Stimulated activated CD8-positive, alpha-beta memory T cell treated with anti-CD3 and anti-CD28 coated beads, Interleukin-7, amount 100 ng/mL, for 1 hour (primary cell): ENCODE measurements at places on chromosomes 16 and 17.

GRCh38 chr16:5010576-5011329, 23.0 kb downstream of the NAGPA start:
- no peak for DNase-seq

DNA sequence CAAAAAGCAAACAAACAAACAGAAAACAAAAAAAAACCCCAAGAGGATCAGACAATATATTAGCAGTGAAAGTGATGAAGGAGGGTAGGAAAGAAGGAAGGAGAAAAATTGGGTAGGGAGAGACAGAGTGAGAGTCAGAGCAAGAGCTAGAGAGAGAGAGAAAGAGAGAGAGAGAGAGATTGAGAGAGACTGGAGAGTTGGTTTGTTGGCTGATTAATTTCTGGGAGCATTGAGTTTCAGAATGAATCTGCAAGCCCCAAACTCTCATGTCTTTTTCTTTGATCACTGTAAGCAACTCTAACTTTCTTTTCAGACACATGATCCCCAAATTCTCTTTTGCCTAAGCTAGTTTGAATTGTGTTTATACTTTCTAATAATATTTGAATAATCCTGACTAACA, 388.1 kb downstream of the SHISA9 start:
- DNase-seq, result no peak

DNA sequence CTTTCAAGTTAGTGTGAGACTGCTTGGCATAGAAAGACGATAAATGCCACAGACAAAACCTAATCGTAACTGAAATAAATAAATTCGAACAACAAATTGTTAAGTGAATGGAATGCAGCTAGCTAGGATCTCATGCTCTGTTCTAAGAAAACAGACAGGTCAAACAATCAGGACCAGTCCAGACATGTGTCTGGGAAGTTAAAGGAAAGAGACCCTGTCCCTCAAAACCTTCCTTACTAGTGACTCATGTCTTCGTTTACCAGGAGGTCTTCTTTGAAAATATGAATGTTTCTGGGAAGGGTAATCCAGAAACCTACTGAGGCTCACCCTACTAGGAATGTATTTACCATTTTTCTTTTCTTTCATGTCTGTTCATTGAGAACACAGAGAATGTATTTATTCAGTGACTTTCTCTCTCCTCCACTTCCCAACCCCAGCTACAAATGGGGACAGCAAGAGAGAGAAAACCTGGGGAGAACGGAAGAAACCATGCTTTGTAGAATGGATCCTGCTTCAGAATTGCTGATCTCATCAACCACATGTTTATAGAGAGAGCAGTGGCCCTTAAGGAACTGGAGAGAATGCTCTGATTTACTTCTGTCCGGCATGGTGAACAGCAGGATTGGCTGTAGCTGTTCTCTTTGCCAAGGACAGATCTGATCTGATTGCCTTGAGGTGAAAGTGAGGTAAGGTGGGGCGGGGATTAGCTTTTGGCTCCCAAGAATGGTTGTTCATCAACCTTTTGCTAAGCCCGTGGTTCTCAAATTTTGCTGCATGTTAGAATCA, 39.4 kb upstream of the DHX8 start:
- no peak for DNase-seq

DNA sequence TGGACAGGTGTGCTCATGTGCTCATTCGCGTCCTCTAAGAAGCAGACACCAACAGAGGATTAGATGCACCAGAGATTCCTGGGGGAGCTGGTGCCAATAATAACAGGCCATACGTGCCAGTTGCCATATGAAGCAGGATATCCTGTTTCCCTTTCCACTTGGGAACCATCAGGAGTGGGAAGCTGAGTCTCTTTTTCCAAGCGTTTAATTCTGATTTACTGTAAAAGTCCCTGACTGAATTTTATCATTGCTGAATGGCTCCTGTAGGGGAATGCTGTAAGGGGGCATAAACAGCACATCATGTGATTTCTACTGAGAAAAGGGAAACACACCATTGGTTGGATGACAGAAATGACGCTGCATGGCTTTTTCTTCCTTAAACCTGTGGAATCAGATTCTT, 113.3 kb downstream of the IRF8 start:
- no peak for DNase-seq

DNA sequence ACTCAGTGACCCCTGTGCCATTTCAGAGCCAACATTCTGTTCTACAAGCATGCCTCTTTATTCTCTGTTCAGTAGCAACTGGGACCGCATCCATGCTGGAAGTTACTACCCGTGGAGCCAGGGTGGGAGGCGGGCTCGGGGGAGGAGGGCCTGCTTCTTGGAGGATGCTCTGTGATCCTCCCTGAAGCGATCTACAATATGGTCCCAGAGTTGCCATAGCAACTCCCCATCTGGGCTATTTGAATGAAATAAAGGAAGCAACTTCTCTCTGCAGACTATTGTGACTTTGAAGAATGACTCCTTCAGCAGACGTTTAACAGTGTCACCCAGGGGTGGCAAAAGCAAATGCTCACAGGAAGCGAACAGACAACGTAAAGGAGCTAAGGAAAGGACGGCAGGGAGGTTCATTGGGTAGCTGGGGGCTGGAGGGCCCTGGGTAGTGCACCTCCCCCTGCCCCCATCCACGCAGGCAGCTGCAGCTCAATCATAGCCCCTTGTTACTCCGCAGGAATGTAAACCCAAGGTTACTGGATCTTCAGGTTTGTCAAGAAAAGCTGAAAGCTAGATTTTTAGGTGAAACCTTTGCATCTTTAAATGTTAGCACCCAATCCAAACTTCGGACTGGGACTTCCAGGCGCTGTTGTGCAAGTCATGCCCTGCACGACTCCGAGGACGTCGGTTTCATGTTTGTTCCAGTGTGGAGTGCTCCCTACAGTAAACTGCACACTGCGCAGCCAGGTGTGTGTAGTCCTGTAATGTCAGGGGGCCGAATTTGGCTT, 51.1 kb upstream of the MEAK7 start:
- no peak for DNase-seq

- no peak for DNase-seq
These were observed 12.8 kb downstream of the PDK2 start for GRCh38 chr17:50107790-50108414.

DNA sequence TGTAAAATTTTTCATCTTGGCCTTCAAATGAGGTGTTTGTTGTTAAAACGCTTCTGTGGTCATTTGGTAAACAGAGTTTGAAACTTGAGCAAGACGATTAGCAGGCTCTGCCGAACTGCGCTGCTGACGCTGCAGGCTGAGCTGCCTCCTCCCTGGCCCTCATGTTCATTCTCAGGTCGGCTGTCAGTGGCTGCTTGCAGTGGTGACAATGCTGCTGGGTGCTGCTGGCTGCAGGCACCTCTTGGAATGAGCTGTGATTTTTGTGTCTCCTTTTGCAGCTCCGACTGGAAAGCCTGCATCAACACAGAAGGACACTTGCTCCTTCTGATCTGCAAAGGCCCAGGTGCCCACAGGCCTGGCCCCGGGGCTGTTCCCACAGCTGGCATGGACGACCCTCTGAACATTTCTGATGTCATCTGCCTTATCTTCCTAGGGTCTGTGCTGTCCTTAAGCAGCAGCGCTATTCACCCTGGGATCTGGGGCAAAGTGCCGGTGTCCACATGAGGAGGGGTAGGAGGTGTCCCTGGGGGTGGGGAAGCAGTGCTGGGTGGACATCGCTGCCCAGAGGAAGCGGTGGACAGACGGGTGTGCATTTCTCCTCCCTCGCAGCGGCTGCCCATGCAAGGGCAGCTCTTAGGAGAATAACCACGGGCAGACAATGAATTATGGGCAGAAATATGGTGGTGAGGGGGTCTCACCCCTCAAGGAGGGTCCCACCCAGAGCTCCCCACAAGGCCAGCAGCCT, 23.1 kb upstream of the OSGIN1 start:
- DNase-seq, result no peak

DNA sequence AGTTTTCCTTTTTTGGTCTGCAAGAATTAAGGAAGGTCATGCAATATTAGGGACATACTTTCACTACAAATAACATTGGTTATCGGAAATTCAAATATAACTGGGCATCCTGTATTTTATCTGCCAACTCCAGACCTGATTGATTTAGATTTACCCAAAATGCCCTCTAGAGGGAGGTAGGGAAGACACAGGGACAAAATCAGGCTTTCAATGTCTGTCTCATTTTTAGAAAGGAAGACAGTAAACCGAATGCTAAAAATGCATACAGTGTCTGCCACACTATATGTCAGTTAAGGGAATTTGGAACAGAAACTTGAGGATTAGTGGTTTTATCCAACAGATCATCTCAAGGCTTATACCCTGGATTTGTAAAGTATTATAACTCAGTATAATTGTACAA, 161.7 kb upstream of the SOX9 start:
- DNase-seq, result no peak

- no peak for DNase-seq
These were observed 74.6 kb upstream of the NUDT7 start for GRCh38 chr16:77647726-77648125.

- no peak for DNase-seq
These were observed 29.1 kb downstream of the SEC14L5 start for GRCh38 chr16:4987250-4987579.

- DNase-seq, result no peak
These were observed 19.3 kb downstream of the ARHGAP23 start for GRCh38 chr17:38447502-38448085.

GRCh38 chr17:50352072-50352692, 6.3 kb downstream of the XYLT2 start:
- DNase-seq, result no peak

GRCh38 chr17:16100737-16101400, 101.2 kb downstream of the TTC19 start:
- DNase-seq, result no peak

- DNase-seq, result no peak
These were observed 760 bp downstream of the SLFN12L start for GRCh38 chr17:35536664-35537171.

GRCh38 chr17:64200080-64201032, 62.7 kb downstream of the TEX2 start:
- no peak for DNase-seq

DNA sequence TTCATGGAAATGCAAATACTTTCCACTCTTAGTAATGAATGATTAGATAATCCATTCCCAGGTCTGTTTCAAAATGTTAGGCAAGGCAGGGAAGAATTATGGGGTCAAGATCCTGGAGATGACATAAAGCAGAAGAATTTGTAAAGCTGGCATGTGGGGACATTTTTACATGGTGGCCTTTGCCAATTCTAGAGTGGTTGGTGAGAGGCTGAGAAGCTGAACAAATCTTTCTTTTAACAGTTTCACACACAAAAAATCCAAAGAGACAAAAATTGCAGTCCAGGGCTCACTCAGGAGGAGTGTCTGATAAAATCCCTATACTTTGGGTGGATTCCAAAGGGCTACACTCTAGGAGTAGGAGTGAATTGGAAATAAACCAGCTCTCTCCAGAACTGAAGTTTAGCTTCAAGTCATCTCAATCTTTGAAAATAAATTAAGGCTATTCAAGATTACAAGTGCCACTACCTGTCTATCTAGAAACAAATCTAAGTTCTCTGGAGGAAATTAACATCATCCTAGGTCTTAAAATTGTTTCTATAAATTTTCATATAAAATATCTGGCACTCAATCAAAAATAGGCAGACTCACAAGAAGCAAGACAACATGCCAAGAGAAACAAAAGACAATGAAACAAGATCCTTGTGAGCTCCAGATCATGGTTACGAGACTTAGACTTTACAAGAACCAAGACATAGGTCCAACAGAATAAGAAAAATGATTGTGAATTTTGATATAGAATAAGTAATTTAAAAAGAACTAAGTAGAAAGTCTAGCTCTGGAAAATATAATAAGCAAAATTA, 113.0 kb upstream of the AXIN2 start:
- no peak for DNase-seq

DNA sequence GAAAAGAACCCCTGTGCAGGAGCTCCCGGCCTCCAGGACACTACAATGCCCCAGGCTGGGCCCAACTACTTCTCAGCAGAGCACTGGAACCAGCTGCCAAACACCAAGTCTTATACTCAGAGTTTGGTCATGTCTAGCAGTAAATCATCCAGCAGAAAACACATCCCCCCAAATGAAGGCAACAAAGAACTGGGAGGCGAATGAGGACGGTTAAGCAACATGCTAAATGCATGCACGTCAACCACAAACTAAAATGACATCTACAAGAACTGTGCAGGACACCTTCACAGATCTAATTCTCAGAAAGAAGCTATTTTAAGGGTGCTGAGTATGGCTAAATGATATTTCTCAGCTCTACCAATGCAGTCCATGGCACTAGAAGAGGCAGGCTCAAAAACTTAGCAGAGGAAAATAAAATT, 7.6 kb upstream of the IRX5 start:
- no peak for DNase-seq

DNA sequence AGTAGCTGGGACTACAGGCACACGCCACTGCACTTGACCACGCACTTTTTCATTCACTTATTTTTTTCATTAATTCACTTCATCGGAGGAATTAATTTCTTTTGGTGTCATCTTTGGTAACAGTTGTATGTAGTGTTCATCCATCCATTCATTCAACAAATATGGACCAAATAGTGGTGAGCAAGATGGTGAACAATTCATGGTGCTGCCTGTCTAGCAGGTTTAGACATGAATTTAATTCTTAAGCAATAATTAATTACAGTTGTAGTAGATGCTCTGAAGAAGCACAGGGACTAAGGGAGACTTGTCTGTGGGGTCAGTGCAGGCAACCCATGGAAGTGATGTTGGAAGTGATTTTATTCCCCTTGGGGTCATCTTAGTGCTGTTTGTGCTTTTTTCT, 22.4 kb downstream of the GDE1 start:
- DNase-seq, result no peak

GRCh38 chr16:8924214-8924613, 39.5 kb downstream of the USP7 start:
- no peak for DNase-seq

DNA sequence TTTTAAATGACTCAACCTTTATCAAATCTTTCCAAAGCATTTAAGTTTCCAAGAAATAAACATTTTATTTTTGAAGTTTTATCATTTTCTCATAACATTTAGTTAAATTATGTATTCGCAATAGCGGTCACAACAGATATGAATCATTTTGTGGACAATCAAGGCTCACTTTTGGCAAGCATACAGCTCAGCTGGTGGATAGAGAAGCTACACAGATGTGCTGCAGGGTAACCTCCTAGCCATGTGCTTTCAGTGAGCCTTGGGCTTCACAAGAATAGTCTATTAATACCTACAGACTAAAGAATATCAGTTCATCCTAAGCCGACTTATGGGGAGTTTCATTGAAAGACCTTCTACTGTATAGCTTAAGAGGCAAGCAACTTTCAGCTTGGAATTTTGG, 144.8 kb downstream of the MRTFB start:
- no peak for DNase-seq

- DNase-seq, result no peak
These were observed 83.3 kb downstream of the HS3ST3A1 start for GRCh38 chr17:13518261-13519000.

GRCh38 chr17:77790143-77790829, 168.2 kb upstream of the TNRC6C start:
- no peak for DNase-seq
